ENCODE measurements at places on chromosomes 12 and 14.
A peak's percentile ranks its signal among the peaks of the same experiment; 100 is the strongest.

- no peak for DNase-seq
These were observed 20.9 kb upstream of the CNIH1 start for GRCh38 chr14:54462048-54462447.

GRCh38 chr12:99558109-99558508 is 89.4 kb upstream of the GARIN6 start:
- no peak for DNase-seq

DNA sequence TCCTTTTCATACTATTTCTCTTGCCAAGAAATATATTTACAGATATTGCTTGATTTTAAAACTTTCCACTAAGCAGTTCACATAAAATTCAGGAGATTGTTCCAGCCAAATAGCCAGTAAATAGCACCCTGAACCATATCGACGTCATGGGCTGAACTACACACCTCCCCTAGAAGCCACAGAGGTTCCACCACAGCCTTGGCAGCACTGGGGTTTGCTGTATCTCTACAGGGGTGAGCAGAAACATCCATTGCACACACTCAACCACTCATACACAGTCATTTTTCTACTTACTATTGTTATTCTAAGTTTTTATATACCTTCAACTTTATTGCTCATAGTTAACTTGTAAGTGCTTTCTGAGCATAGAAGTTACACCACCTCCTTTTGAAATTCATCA is 8.1 kb upstream of the EIF2S3B start:
- no peak for DNase-seq

DNA sequence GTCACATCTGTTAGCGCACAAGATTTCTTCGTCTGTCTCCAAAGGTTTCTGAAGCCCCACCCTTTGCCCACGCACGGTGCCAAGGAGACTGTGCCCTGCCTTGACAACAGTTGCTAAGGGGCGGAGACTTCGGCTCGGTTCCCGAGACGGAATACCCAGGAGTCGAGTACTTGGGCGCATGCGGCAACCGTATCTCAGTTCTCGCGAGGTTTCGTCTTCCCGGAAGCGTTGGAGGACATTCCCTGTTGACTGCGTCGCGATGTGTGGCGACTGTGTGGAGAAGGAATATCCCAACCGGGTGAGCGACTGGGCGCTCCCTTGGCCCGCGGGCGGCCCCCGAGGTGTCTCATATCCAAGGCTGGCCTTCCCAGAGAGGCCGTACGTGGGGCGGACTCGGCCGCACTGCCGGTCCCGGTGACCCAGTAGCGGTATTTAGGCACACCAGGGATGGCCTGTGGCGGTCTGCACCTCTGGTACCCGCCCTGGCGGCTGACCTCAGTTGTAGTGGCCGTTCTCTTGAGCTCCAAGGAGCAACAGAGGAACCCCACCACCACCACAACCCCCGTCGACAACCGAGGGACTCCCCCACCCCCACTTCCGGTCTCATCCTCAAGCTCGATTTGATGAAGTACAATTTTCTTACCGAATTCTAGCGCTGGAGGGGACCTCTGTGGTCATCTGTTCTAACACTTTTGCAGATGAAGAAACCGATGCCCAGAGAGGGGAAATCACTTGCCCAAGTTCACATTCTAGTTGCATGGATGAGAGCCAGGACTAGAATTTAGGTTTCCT is at the start of gene CHURC1:
Gene CHURC1, plus strand, starts transcription at position 219 of the 792 bp plus-strand sequence. Its CDS starts 41 bp downstream, at position 260.
- DNase-seq = peak; percentile 87

GRCh38 chr14:52400846-52401245 is 86.7 kb downstream of the PTGER2 start:
- DNase-seq = no peak

- DNase-seq = no peak
These were observed 65.1 kb upstream of the SLCO1B1 start for GRCh38 chr12:21065845-21066244.

- no peak for DNase-seq
These were observed 136.1 kb downstream of the GCH1 start for GRCh38 chr14:54766276-54767138.

GRCh38 chr12:120640861-120641833 is 721 bp downstream of the CABP1 start:
- DNase-seq = no peak

GRCh38 chr12:58502226-58502625 is 418.1 kb downstream of the LRIG3 start:
- DNase-seq = no peak

DNA sequence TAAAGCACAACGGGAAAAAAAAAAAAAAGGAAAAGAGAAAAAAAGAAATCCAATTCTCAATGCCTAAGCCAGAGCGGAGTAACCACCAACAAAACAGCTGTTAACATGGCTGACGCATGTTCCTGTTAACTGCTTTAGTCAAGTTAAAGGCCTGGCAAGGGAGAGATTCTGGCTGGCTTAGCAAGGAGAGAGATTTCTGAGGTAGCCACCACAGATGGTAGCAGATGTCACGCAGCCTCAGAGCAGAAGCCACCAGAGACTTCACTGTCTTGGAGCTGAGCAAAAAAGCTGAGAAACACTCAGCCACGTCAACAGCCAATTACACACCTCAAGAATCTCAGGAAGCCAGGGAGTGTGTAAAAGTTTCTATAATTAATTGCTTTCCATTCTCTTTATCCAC is 87.1 kb downstream of the TMCC3 start:
- no peak for DNase-seq

- no peak for DNase-seq
These were observed 46.3 kb downstream of the EGLN3 start for GRCh38 chr14:33904609-33905008.

DNA sequence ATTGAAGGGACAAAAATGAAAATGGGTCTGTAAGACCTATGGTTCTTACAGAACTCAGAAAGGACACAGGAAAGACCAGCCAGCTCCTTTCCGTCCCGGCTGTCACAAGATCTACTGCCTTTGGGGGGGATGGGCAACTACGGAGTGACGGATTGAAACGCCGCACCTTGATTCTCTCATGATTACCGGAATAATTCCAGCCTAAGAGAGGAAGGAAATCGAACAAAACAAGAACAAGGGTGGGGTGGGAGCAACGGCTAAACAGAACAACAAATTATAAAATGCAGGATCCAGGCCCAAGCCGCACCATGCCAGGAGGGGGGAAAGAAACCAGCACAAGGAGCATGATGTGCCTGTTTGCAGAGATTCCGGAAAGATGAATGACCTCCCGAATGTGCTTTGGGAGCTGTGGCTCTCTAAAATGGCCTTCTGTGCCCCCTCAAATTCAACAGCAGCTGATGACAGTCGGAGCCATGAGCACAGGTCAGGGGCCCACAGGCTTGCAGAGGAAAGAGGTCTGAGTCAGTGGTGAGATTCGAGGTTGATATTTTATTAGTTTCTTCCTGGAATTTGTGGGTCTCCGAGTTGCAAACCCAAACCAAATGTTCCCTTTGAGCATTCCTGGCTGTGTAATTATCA is 72.1 kb downstream of the SPRING1 start:
- DNase-seq = no peak

DNA sequence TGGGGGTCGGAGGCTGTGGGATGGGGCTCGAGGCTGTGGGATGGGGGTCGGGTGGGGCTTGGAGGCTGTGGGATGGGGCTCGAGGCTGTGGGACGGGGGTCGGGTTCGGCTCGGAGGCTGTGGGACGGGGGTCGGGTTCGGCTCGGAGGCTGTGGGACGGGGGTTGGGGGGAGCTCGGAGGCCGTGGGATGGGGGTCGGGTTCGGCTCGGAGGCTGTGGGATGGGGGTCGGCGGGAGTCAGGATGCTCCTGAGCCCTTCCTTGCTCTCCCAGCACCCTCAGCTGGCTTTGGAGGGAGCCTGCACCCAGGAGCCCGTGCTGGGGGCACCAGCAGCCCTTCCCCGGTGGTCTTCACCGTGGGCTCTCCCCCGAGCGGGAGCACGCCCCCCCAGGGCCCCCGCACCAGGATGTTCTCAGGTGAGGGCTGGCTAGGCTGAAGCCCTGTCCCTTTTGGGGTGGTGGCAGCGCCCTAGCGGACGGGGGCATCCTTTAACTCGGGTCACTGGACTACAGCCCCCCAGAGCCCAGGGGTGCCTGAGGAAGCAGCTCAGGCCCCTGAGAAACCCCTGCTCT is 11.9 kb upstream of the PUS1 start:
- DNase-seq = no peak

DNA sequence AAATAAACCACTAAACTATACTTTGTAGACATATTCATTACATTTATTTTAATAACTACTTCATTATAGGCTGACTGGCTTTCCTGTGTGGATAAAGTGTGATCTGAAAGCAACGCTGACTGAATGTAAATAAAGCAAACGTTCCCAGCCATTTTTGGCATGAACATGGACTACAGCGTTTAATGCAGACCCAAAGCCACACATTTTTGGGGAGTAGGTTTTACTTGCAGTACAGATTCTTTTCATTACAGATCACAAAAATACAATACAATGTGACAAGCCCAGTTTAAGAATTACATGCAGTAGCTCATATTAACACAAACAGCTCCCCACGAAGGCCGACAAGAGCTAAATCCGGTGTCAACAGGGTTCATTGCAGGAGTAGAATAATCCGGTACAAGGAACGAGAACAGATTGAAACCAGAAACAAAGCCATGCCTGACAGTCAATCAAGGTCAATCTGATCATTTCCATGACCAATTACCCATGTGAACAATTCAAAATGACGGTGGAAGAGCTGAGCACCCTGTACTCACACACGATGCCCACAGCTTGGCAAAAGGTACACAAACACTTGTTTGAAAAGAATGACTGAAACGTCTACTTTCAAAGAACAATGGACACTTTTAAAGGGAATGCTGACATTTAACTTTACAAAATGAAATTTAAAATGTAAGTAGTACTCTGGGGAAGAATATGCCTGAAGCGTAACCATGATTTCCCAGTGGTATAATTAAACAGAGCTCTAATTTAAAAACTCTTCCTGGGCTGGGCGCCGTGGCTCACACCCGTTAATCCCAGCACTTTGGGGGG is 5.3 kb downstream of the BAG5 start:
- DNase-seq = no peak

GRCh38 chr12:60182354-60182753 is 586.5 kb downstream of the SLC16A7 start:
- no peak for DNase-seq

DNA sequence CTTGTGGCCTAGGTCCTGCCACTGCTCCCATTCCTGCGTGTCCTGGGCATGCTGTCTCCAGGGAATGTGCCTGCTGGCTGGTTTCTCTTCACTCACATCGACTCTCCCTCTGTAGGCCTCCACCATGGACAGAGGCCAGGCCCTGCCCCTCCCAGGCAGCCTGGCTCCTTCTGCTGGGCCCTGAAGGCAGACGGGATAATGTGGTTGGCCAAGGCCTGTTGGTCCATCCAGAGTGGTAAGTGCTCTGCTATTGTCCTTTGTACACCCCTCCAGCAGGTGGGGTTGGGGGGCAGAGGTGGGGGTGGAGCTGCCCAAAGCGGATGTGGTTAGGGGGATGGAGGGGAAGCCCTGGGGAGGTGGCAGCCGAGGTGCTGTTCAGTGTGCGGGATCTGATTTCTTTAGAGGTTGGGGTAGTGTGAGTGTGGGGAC is 9.5 kb upstream of the NR4A1 start:
- DNase-seq = no peak

DNA sequence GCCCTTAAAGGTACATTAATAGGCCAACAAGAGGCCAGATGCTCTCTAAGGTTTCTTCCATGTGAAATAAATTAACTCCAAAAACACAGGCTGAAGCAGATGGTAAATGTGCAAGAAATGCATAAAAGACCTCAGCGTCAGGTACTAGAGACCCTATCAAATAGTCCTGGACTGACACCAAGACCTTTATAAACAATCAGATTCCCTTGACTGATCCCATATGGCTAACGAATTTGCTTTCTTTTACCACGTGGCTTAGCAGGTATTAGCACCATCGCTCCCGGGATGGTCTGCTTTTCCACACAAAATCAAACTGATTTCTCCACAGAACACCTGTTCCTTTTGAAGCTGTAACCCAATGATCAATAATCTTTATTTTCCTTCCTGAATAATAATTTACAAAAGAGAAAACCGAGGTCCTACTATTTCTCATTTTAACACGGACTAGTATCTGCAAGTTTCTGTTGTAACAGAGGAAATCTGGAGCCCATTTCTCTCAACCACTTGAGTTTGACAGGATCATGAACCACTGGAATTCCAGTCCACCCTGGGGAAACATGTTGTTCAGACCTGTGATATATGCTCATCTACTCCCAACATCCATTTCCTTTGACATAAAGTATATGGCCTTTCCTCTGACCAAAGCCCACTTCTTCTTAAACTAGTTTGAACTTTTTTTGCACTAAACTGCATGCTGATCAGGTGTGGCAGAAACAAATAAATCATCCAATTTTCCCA is 48.2 kb upstream of the DAAM1 start:
- DNase-seq = no peak

GRCh38 chr12:22117563-22118237 is 71.7 kb downstream of the CMAS start:
- DNase-seq = no peak

GRCh38 chr12:124509676-124510300 is 57.6 kb downstream of the NCOR2 start:
- DNase-seq = peak; percentile 27

- peak; percentile 6 for DNase-seq
These were observed at the start of gene HPD for GRCh38 chr12:121858662-121859572. Gene HPD (minus strand): TSS chr12:121858859. CDS start chr12:121858823, 36 bp downstream.

DNA sequence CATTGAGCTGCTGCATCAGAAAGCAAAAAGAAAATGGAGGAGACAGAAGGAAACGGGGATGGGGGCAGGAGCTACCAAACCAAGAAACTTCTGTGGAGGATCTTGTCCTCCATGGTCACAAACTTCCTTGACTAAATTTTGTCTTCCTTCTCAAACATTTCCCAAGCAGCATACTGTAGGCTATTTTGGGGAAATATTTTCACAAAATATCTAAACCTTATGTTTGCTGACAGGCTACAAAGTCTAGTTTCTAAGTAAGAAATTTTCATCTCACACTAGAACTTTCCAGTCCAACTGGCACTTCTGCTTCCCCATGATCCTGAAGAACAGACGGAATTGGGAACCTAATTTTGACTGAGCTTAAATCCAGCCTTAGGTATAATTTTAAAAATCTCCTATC is 552.0 kb downstream of the SNAPC1 start:
- DNase-seq = no peak

DNA sequence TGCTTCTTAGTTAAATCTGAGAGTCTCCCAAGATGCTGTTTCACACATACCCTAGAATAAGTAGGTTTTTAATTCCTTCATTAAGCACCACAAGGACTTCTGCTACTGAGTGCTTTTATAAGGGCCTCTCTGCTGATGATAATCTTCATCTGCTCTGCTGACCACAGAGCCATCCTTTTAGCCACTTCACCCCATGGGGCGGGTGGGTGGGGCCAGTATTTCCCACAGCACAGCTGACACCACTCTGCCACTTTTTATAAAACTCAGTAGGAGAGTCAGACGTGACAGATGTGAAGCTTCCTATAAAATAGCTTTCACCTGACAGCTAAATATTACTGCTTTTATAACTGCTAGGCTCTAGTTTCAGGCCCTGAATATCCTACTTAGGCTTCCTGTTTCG is 20.3 kb downstream of the FCF1 start:
- DNase-seq = no peak

- no peak for DNase-seq
These were observed 107.2 kb downstream of the ZFC3H1 start for GRCh38 chr12:71556448-71556847.

DNA sequence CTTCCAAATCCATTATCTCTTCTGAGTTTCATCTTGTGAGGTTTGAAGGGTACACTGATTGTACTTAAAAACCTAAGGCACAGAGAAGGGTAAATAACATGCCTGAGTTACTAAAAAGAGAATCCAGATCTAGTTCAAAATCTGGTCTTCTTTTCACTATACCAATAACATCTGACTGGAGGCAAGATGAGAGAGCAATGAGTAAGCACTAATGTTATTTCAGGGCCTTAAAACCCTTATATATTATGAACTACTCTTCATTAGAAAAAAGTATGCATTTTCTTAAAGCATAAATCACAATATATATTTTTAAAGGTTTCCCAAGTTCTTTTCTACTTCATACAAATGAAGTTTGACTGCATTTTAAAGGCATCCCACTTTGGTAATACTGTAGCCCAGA is 60.2 kb downstream of the GXYLT1 start:
- no peak for DNase-seq
